ENCODE measurements at places on chromosomes 5 and 9.

GRCh38 chr5:3214838-3215374 is 380.7 kb upstream of the IRX1 start:
- DNase-seq: no peak

DNA sequence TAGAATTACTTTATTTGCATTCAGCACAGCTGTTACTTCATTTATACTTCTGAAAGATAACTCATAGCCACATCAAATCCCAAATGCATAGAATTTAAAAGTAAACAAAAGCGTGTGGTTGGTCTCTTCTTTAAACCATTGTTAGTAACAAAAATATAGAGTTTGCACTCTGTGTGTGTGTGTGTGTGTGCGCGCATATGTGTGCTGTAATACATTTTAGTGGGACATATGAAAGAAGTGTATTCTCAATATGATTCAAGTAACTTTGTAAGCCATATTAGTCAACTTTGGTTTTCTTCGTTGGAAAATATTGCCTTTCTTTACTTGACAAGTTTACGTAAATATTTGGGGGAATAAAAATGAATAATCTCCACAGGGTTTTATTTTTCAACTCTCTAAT is 106.1 kb upstream of the PRRC1 start:
- no peak for DNase-seq

DNA sequence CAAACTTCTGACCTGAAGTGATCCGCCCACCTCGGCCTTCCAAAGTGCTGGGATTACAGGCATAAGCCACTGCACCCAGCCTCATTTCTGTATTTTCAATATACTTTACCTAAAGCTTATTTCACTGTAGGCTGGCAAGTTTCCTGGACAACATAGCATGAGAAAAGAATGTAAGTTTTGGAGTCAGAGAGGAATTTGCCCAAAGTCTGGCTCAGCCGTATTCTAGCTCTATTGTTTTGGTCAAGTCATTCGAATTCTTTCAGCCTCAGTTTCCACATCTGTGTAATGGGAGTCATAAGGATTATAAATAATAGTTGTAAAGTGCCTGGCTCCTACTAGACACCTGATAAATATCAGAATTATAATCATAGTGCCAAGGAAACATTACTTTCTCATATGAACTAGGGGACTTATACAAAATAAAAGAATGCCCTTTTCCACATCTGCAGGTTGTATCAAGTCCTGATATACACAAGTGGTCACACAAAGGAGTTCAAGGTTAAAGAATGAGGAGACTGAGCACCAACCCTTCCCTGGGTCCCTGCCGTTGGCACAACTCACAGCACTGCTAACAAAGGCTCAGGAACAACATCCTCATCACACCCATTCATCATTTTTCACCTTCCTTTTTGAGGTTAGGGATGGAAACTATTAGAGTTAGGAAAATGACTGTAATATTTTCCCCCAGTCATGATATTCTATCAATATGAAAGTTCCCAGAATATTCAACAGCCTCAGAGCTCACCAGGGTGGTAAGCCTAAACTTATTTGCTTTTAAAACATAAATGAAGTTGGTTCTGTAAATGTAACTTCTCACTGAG is 34.6 kb upstream of the RAI14 start:
- DNase-seq: no peak

DNA sequence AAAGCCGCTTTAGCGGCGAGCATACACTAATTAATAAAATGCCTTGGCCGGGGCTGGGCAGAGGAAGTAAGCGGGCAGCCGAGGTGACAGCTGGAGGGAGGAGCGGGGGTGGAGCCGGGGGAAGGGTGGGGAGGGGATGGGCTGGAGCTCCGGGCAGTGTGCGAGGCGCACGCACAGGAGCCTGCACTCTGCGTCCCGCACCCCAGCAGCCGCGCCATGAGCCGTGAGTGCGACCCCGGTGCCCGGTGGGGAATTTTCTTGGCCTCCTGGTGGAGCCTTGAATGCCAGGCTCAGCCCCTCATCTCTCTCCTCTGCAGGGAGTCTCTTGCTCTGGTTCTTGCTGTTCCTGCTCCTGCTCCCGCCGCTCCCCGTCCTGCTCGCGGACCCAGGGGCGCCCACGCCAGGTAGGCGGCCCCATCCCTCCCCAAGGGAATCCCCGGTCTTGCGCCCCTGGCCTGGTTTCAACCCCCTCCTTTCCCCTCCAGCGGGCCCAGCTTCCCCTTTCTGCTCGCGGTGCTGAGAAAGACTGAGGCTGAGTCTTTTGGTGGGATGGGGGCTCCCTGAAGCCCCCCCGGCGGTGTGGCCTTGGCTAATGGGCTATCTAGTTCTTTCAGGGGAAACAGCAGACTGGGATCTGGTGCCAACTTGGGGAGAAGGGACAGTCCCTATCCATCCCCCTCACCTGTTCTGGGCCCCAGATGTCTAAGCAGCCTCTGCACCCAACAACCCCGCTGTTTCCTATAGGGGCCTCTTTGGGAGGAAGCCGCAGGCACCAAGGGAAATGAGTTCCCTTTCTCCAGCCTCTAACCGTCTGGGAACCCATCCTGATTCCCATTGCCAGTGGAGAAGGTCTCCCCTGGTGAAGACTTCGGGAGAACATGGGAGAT is at the start of gene PTGS1:
Gene PTGS1 (plus strand): TSS at position 156 of the 887 bp plus-strand sequence. CDS start 61 bp downstream, at position 217.
- no peak for DNase-seq

- DNase-seq: no peak
These were observed 142.9 kb downstream of the BNC2 start for GRCh38 chr9:16727452-16728136.

All from head of caudate nucleus (tissue), 42 donors.